ENCODE measurements at places on chromosomes 6 and 20. TPM values are rescaled to one million over a fixed set of nuclear protein-coding genes. Genes with fewer than 3 reads are reported as not detected.

- DNase-seq: no peak
These were observed 29.3 kb upstream of the EZR start for GRCh38 chr6:158848490-158848895.

DNA sequence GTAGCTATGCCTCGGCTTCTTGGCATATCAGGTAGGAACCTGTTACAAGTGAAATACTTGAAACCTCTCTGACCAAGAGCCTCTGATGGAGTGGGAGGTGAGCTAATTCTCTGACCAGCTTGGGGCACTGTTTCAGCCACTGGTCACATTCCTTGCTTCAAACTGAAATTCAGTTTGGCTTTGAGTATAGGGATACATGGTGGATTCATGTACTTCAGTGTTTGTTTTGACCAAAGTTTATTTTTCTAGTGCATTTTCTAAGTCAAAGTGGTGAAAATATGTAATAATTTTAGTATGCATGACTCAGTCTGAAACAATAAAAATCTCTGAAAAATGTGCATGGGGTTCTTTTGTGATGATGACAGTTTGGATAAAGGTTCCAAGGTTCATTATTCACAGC is 18.6 kb downstream of the TTPAL start:
- DNase-seq: no peak

The ECI2 gene
- 18.7 TPM for total RNA-seq

- no peak for DNase-seq
These were observed 120.7 kb upstream of the DTNBP1 start for GRCh38 chr6:15783484-15783883.

- peak; percentile 82 for DNase-seq
These were observed 70.9 kb downstream of the STK35 start for GRCh38 chr20:2172305-2173175.
